Central memory CD4-positive, alpha-beta T cell (primary cell): ENCODE measurements at places on chromosomes 1 and 21.

DNA sequence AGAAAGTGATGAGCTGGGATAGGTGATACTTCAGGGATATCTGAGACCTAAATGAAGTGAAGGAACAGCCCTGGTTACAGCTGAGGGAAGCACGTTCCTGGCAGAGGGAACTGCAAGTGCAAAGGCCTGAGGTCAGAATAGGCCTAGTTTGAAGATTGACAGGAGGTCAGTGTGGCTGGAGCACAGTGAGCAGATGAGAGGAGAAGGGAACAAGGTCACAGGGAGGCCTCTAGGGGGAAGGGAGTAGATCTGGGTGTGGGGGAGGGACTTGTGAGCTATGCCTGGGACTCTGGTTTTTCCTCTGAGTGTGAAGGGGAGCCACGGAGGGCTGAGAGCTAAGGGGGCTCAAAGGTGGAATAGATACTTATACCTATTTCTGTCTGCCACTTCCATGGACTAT is 736.4 kb downstream of the MATN1 start:
- no peak for DNase-seq

GRCh38 chr1:3651026-3651929 is 1.0 kb upstream of the TP73 start:
- DNase-seq: peak; percentile 7

DNA sequence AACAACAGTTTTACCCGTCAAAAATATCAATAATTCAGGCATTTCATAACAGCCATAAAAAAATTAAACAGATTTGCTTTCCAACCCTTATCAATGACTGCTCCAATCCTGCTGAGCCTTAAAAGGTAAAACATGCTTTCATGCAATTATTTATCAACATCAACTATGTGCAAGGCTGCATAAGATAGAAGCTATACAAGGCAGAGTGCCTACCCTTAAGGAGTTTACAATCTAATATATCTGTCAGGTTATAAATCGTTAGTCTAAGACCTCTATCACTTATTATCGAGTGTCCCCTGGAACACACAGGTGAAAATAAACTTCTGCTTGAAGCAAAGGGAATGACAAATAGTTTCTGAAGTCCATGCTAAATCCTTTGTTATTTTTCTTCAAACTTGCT is 1.8 kb downstream of the ERRFI1 start:
- no peak for DNase-seq

GRCh38 chr1:27615346-27616192 is 11.6 kb upstream of the AHDC1 start:
- DNase-seq: no peak

DNA sequence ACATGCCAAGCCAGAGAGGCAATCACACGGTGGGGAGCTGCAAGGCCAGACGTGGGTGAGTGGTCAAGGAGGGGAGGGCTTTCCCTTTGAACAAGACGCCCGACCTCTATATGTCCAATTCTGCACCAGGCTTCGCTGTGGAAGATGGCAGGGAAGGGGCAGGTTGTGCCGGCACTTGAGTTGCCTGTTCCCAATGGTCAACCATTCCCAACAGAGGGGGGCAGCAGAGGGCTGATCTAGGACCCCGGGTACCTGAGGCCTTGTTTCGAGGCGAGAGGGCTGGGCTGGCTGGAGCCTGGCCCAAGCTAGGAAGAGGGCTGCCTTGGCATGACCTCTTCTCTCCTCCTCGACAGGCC is 64.9 kb downstream of the TMEM53 start:
- DNase-seq: no peak

- no peak for DNase-seq
These were observed 71.9 kb upstream of the EFHD2 start for GRCh38 chr1:15337656-15338402.

- DNase-seq: no peak
These were observed 123.8 kb upstream of the PRDX6 start for GRCh38 chr1:173353350-173353749.

DNA sequence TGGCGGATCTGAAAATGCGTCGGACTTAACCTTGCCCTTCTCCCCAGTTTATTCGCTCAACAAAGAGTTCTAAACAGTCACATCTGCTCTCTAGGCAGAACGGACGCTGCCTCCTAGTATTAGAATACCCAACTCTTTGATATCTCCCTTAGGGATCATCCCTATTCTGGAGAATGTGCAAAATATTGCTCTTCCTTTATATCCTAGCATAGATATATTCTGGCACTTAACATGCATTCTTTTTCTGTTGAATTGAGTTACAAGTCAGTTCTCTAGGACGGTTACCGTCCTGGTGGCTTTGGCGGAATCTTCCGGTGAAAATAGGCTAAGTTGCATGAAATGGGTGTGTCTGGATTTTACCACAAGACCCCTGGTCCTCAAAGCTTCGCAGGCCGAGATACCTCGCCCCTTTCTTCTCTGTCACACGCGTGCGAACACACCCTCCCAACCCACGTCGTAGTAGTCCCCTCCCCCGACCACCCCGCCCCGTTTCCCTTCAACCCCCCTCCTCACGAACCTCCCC is 501 bp upstream of the DNAJC6 start:
- DNase-seq: no peak

DNA sequence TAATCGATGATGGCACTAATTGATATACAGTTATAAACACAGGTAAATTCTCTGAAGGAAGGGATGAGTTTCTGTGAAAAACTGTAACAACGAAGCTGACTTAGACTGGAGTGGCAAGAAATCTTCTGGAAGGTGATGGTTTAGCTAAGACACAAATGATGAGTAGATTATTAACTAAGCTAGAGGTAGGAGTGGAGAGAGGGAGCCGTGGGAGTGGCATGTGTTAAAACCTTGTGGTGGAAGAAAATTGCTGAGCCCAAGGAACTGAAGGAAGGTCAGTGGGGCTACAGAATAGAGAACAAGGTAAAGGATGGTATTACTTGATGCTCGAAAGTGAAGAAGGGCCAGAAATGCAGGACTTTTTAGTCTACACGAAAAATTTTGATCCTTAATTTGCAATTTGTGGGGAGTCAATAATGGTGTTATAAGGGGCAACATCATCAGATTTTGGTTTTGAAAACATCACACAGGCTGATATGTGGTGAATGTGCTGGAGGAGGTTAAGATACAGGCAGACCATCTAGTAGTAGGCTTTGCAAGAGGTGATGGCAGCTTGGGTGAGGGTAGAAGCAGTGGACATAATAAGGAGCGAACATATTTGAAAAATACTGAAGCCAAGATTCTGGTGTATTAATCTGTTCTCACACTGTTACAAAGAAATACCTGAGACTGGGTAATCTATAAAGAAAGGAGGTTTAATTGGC is 93.8 kb downstream of the S1PR1 start:
- no peak for DNase-seq

DNA sequence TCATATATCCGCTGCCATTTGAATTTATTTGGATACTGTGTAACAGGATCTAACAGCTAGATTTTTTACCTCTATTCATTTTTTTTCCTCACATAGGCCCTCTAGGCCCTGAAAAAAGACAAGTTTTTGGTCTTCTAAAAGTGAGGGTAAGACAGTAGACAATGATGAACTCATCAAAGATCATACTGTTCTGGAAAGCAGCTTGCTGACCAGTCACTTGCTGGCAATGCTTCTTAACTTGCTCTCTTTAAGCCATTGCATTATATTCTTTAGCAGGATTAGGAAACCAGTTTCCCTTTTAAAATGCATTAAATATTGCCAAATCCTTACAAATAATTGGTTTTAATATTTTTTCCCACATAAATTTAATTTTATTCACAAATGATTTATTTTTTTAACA is 65.5 kb downstream of the SYT14 start:
- no peak for DNase-seq

GRCh38 chr21:33754481-33754880 is 112.2 kb downstream of the ITSN1 start:
- DNase-seq: no peak

DNA sequence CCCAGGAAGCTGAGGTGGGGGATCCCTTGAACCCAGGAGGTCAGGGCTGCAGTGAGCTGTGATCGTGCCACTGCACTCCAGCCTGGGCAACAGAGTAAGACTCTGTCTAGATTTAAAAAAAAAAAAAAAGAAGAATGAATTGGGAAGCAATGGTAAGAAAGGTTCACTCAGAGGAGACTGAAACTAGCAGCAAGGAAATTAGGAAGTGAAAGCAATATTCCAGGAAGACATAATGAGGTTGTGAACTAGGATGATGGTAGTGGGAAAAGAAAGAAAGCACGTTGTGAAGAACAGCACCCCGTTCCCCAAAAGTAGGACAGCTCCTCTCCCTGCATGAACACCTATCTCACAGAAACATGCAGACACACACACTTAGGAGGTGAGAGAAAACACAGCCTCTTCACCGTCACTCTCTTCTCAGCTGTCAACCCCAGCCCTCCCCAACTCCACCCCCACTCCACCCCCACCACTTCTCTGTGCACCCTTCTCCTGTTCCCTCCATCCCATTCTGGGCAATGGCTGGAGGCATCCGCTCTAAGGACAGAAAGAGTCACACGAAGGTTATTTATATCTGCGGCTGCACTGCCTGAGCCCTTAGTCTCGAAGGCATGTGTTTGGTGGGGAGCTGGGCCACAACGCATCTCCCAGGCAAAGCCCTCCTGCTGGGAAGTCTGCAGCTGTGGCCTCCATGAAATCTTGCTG is 101.8 kb upstream of the LPGAT1 start:
- no peak for DNase-seq
